Activated CD8-positive, alpha-beta T cell treated with anti-CD3 and anti-CD28 coated beads for 36 hours (primary cell): ENCODE measurements at places on chromosomes 3 and 15.

DNA sequence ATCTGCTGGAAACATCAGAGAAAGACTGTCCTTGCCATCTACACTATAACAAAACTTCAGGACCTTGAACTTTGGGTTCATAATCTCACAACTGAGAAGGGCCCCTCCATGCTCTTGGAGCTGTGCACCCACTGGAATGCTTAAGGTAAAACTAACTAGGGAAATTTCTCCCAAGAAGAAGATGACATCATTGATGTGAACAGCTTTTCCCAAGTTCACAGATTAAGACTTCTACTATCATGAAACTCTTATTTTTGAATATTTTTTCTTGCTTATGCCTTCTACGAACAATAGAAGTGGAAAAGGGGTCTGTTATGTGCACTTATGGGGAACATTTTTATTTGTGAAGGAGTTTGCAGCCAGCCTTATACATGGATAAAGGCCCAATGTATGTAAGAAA, 5.0 kb downstream of the CYP11A1 start:
- DNase-seq: no peak

GRCh38 chr3:180704532-180704931, 25.2 kb upstream of the CCDC39 start:
- no peak for DNase-seq

- no peak for DNase-seq
Observed at GRCh38 chr15:37902126-37902525, 32.3 kb upstream of the TMCO5A start.

DNA sequence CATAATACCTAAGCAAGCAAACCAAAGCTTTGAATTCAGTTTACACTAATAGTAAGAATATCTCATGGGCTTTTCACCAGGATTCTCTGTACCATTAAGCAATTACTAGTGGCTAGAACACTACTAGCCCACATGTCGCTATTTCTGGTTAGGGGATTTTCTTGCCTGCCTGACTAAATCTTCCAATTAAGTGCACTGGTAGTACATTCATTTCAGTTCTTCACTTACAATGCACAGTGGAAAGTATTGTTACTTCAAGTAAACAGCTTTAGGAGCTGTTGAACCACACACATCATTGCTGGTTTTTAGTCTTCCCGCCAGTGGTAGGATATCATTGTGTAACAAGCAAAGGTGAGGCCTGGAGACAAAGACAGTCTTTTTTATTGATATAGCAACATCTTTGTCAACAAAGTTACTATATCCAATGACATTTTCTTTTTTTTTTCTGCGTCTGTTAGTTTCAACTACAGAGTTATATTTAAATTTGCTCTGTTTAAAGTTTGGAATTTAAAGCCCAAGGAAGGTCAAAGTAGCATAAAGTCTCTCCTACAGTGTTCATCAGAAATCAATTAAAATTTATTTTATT, 826.8 kb upstream of the NR2F2 start:
- DNase-seq: peak; percentile 5
